ENCODE measurements at places on chromosomes 11 and 22.

- DNase-seq: no peak
Measured at GRCh38 chr22:23159291-23159630, 14.0 kb downstream of the RAB36 start.

DNA sequence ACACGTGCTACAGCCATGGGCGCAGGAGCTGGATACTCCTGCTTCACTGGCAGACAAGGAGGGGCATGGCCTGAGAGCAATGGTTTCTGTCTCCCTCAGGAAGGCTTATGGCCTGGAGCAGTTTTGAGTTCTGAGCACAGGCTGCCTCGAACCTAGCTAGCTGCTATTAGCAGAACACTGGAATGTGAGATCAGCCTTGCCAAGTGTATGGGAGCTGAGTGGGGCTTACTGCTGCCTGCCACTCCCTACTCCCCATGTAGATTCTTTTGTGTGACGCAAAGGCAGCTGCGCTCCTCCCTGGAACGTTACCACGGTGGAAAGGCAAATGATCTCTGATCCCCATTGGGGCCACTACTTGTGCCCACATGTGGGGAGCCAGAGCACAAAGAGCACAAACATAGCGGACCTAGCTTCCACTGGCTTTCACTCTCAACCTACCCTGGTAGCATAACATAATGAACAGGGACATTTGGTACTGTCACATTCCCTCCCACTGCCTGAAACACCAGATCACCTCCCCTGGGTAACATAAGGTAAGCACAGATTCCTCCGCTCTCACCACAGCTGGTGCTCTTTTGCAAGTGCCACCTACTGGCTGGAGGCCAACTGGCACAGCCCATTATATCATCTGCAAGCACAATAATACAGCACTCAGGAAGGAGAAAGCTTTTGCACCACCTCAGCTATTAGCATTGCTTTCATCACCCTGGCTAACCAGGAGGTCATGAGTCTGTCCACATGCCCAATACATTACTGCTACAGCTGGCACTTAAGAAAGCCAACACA lies 84.6 kb upstream of the GUCY1A2 start:
- DNase-seq: no peak

DNA sequence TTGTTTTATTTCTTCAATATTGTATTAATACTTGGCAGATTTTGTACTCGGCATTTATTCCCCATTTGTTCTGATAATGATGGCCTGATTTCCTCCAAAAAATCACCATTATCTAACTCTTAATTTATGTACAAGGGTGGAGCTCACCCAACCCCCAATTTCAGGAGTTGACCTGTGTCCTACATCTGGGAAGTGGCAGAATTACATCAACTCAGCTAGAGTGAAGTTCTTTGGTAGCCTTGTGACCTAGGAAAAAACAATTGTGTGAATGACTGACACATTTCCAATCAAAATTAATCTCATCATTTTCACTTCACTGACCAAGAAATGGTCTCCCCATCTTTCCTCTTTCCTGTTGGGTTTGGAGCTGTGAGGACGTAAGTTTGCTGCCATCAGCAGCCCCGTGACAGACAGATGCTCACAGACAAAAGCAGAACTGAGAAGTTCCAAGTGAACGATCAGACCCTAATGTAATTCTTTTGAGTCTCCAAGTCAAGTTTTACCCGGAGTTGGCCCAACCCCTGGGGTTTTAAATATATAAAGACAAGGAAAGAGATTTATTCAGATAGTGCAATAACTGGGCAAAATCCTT lies 16.6 kb upstream of the MS4A6E start:
- DNase-seq: no peak

DNA sequence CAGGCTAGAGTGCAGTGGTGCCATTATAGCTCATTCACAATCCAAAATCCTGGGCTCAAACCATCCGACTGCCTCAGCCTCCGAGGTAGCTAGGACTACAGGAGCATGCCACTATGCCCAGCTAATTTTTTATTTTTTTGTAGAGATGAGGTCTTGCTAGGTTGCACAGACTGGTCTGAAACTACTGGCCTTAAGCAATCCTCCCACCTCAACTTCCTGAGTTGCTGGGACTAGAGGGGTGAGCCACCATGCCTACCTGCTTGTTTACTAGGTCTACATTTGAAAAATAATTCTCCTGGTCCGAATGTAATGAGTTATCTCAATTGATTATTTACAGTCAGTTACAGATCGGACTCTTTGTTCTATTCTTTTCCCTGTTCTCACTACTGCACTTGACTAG lies 22.0 kb downstream of the TAF1D start:
- DNase-seq: no peak

DNA sequence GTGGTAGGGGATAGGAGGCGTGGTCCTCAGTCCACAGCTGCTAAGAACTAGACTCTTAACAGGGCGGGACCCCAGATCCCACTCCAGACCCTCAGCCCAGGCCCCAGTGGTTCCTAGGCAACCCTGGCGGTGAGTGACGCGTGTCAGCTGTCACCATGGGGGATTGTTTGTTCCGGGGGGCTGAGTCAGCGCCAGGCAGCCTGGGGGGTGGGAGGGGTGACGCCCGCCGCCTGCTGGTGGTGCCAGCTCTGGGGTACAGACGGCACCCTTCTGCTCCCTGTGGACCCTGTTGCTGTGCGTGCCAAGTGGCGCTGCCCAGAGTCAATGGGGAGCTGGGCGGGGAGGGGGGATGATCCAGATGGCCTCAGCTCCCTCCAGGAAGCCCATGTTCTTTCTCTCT lies 2.5 kb downstream of the CNIH2 start:
- no peak for DNase-seq

DNA sequence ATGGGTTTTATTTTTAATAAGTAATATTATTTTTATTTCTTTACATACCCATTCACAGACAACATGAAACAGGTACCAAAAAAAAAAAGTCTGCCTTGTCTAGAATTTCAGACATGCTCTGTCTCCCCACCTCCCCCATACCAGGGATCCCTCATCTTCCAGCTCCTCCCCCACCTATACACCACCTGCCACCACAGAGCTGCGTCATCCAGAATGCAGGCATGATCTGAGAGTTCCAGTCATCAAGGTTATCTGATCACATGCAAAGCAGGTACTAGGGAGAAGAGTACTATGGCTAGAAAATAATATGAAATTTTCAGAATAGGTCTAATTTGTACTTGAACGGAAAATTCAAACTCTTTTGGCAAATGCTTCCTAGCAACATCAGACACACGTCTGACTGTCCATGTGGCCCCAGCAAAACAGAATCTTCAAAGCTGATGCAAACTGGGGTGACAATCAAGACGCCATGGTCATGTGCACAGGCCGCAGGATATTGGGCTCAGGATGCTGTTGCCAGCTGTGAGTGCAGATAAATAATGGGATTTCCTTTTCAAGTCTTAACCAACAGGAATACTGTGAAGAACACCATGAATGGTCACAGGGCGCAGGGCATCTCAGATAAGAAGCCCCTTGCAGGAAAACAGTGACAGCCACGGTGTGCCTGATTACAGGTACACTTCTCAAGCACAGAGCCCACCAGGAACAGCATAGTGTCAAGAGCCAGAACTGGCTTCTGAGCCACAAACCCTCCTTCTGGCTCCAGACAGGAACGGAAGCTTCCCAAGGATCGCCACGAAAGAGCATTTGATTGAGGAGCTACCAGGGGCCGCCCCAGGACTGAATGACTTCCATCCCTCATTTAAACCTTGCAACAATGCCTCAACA lies 169.5 kb downstream of the EFCAB6 start:
- DNase-seq: no peak

- no peak for DNase-seq
Measured at GRCh38 chr22:48098243-48098920, 1335.9 kb downstream of the TBC1D22A start.

- no peak for DNase-seq
Measured at GRCh38 chr11:726278-727220, 20.5 kb downstream of the EPS8L2 start.

DNA sequence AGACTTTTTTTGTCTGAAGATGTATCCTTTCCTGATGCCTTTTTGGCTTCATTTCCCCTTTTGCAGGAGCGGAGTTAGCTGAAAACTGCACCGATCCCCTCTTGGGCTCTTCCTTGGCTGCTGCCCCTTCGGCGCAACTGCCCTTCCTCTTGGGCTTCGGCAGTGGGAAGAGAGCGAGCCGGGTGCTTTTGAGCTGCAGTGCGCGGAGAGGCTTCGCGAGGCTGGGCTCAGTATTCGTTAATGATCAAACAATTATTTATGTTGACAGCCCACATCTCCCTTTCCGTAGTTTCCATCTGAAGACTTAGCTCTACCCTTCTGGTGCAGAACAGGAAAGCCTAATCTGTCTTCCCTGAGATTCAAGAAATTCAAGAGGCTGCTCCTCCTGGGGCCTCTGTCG lies 170.8 kb downstream of the CSNK2A3 start:
- DNase-seq: no peak

GRCh38 chr11:130383344-130384211 lies 44.8 kb downstream of the ADAMTS8 start:
- DNase-seq: peak; percentile 97

DNA sequence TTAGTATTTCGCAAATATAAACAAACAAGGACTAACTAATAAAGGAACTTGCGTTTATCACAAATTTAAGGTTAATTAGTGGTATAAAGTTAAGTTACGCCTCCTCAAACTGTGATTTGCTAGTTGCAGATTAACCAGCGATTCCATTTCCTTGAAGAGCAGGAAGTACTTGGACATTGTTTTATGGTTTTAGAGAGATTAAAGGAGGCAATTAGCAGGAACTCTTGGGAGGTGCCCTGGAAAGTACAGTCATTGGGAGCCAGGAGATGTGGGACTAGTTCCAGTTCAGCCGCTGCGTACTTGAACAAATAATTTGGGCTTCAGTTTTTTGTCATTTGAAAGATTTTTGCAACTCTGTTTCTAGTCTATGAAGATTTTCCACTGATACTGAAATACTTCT lies 3.3 kb downstream of the FAM118B start:
- no peak for DNase-seq

Measured in AG04450 (cell line).